NCI-H187 treated with DMSO at 0.1 percent for 48 hours (cell line): ENCODE measurements at places on chromosomes 2 and 18.

DNA sequence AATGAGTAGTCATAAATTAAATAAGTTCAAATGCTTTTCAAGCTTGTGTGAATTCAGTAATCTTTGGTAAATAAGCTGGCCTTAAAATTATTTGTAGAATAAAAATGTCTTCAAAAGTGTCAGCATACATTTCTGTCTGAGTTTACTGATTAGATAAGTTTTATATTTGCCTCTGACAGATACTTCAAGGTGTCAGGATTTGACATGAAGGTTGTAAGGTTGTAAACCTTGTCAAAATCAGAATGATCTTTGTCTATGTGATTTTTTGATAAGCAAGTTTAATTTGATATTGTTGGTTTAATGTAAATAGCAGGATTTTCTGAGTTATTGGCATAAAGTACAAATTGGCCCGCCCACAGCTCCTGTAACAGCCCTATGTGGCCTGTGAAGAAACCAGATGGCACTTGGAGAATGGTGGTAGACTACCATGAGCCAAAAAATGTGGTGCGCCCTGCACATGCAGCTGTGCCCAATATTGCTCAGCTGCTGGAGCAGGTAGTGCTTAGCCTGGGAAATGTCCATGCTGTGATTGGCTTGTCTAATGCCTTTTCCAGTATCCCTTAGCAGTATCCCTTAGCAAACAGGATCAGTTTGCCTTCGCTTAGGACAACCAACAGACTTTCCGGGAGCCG, 188.0 kb upstream of the SPHKAP start:
- no peak for DNase-seq

DNA sequence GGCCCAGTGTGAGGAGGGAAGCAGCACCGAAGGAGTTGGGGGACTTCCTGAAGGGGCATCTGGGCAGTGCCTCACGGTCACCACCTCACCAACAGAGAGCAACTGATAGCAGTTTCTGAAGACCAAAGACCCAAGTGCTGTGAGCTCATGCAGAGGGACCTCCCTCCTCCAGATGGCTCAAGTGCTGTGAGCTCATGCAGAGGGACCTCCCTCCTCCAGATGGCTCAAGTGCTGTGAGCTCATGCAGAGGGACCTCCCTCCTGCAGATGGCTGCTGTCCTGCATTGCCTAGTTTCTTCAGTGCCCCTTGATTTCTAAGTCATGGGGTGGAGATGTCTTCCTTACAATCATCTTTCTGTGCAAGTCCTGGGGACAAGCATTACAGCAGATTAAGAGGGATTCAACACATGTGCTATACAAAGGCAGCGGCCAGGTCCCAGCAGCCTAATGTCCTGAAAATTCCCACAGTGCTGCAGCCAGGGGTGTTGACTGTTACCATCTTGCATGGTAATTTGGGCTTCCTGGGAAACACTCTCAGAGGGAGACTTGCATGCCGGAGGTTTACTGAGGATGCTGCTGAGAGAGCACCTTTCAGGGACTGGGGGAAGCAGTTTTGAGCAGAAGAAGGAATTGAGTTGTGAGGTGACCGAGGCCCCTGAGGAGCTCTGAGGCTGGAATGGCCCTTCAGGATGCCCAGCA, 409.3 kb downstream of the GALR1 start:
- DNase-seq, result no peak

GRCh38 chr2:44335806-44336538, 25.3 kb downstream of the PREPL start:
- no peak for DNase-seq

DNA sequence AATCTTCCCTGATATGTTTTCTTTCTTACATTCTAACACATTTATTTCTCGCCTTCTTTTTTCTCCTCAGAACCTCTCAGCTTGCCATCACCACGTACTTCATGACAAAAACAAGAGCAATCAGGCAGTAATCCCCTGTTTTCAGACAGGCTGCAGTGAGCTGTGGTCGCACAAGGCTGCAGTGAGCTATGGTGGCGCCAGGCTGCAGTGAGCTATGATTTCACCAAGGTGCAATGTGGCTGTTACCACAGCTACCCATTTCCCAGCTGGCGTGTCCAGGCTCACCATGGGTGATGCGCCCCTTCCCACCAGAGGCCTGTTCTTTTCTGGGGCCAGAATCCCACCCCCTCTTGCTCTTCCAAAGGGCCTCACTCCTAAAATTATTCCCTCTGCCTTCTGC, 25.8 kb downstream of the TCF23 start:
- no peak for DNase-seq

DNA sequence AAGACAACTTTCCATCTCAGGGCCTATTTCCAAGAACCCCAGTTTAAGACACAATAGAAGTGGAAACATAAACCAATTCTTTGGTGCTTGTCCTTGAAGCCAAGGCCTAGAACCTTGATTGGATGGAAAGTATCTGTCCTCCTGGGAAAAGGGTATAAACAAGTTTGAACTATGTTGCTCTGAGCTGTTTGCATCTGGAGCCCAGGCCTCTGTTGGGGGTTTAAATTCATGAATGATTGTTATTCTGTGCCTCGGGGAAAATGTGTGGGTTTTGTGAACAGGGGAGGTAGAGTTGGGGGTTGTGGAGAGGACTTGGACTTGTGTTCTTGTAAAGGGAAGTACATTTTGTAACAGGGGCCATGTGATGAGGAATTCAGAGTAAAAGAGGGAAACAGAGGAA, 406.1 kb downstream of the SLC4A3 start:
- DNase-seq, result no peak

- no peak for DNase-seq
These were observed 539 bp downstream of the CYP27A1 start for GRCh38 chr2:218782528-218782844.

- no peak for DNase-seq
These were observed 818 bp downstream of the ITGB1BP1 start for GRCh38 chr2:9422321-9423099.

- no peak for DNase-seq
These were observed 285.6 kb downstream of the THSD7B start for GRCh38 chr2:137050949-137051348.

- no peak for DNase-seq
These were observed 337.3 kb downstream of the OSR1 start for GRCh38 chr2:19021100-19021476.

DNA sequence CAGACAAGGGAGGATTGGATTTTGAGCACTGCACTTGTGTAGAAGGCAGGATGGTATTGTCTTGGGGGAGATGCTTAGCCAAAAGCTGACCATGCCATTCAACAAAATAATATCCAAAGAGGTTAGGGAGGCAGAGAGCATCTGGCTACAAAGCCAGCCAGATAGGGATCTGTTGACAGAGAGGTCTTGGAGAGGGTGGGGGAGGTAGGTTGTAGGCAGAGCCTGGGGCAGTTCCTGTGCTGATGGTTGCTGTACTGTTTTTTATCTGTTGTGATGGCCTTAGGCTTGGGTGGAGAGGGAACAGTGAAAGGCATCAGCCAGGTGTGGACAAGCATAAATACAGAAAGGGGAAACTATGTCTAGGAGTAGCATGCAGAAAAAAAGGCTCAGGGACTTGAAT, 100.9 kb downstream of the AQP4 start:
- DNase-seq, result no peak

DNA sequence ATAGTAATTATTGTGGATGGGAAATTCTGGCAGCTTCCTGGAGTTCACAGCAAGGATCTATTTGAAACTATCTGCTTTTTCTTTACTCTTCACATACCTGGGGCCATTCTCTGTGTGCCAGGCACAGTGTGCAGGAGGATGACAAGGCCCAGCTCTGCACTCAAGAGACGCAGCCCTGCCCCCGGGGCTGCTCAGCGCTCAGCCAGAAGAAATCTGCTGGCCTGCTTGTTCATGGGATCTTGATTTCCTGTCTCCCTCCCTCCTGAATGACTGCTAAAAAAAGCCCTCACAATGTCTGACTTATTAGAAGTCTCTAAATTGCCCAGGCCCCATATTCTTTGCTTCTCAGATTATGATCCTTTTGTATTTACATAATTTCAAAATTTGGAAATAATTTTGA, 210.9 kb downstream of the DCDC2C start:
- DNase-seq, result no peak

GRCh38 chr2:138396843-138397242, 104.7 kb upstream of the SPOPL start:
- no peak for DNase-seq

GRCh38 chr2:109481196-109481555, 132.6 kb downstream of the SEPTIN10 start:
- no peak for DNase-seq

DNA sequence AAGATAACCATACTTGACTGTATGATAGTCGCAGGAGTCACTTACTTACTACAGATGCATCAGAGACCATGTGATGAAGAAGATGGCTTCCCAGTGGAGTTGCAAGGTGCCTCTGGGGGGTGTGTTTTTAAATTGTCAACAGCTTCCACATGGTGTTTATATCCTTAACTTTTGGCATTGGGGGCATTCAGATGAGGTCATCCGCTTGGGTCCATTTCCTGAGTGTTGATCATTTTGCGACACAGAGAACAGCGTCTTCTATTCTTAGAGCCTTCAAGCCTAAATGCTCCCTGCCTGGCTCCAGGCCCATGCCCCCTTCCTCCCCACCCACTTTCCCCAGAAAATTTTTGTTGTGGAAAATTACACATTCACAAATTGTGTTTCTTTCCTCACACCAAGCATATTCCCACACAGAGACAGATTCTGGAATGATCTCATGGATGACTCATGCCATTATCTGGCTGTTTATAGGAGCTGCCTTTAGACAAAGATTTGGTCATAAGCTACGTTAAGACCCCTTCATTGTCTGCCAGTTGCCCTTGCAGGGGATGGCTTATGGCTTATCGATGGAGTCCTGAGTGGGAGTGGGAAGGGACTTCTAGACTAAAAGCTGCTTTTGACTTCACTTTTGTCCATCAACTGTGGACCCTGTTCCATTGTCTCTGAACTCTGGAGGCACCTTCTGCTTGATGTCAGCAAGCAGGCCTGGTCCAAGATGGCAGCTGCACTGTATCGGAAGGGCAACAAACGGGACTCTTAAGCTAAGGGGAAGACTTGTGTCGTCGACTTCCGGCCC, 91.8 kb downstream of the CABLES1 start:
- no peak for DNase-seq

DNA sequence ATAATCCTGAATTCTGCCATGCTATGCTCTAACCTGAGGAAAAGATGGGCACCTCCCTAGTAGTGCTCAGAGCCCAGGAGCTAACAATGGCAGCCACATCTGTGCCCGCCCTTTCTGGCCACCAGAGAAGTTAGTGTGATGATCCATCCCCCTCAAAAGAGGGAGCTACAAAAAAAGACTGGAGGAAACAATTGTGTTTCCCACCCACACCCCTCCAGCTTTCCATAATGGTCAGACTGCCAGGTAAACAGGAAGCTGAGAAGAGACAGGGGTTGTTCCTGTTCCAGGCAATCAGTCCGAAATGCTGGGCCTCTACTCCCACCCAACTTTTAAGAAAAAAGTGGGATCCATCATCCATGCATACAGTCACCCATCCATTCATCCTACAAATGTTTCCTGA, 3.2 kb downstream of the TBC1D8 start:
- DNase-seq, result no peak

DNA sequence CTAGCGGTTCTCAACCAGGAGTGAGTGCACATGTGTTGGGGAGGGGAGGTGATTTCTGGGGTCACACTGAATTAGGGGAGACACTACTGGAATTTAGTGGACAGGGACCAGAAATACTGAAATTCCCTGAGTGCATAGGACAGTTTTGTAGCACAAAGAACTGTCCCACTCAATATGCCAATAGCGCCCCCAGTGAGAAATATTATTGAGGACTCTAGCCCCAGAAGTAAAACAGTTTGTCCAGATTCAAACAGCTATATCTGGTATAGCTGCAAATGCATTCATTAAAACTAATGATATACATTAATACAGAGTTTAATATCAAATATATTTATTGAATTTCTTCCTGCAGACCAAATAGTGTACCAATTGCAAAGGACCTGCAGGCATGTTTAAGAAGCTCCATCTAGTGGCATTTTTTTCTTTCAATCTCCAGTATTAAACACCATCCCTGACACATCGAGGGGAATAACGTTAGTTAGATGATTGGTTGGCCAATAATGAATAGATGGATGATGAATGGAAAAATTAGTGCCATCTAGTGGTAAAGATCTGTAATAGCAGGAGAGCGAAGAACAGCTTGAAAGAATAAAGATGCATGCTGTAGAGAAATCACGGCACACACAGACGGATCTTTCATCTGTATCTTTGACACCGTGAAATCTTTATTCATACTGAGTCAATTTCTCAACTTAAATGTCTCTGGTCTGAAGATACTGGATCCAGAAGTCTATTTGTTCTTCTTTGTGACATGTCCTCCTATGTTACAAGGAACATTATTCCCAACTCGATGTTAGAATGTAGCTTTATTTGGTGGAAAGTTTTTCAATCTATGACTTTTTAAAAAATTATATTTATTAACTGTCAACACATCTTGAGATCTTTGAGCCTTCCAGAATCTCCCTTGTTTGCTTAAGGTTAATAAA, 62.5 kb downstream of the DHRS9 start:
- no peak for DNase-seq

GRCh38 chr18:49169037-49169521, 218.3 kb upstream of the SMAD7 start:
- DNase-seq, result no peak

GRCh38 chr2:124112966-124113365, 87.9 kb downstream of the CNTNAP5 start:
- no peak for DNase-seq

DNA sequence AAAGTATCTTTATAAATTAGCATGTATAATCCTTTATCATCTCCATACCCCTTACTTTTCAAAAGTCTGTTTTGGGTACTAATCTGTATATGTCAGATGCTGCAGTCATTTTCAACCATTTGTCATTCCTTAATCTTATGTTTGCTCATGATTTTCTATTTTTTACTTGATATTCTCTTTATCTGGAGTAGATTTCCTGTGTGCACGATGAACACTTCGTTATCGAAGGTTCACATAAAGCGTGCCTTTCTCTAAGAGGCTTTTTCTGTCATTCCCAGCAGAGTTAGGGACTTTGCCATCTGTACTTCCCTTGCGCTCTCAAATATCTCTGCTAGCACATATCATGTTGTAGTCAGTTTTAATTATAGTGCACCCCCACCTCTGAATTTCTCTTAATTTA, 123.2 kb downstream of the BIRC6 start:
- DNase-seq, result no peak

DNA sequence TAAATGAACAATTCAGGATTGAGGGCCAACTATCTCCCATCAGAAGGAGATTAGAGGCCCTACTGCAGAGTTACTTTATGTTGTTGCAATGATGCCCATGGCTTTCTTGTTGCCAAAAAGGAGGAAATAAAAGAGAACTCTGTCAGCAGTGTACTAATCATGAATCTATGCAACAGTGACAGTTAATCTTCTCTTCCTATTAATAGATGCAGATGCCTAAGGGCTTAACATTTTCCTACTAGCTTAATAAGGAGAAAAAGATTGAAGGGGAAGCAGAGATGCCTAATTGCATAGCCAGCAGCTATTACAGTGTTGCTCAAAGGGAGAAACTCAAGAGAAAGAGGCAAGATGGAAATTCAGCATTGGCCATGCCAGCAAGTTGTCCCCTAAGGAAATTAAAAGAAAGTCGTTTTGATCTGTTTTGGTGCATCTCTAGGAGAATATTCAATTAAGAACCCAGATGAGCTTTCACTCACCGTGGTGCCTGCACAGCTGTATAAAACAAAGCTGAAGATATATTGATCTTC, 107.1 kb upstream of the KCNJ3 start:
- no peak for DNase-seq

- no peak for DNase-seq
These were observed 9.3 kb downstream of the ARMC9 start for GRCh38 chr2:231207734-231208133.

- no peak for DNase-seq
These were observed 385.4 kb upstream of the NXPH2 start for GRCh38 chr2:139165601-139166000.
